Esophagus squamous epithelium (tissue), 5 donors: ENCODE measurements at places on chromosomes 7 and 10.

DNA sequence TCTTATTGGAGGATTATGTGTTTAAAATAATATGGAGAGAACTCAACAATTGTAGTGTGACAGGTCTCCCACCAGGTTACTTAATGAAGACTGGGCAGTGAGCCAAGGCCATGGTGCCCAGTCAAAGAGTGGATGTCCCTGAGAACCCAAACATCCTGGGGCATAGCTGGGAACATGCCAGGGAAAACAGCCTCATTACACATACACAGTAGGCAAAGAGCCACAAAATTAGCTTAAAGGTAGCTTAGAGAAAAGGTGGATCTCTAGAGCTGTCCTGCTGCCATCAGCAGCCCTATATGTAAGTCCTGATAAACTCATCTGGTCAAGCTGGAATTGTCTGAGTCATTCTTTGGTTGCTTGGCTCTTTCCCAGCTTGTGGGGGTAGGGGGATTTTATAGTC, 287.8 kb downstream of the PHF14 start:
- no peak for DNase-seq

- no peak for DNase-seq
Observed at GRCh38 chr10:132542086-132542775, 4.6 kb downstream of the INPP5A start.

- no peak for DNase-seq
Observed at GRCh38 chr10:123561141-123561440, 105.1 kb upstream of the GPR26 start.

DNA sequence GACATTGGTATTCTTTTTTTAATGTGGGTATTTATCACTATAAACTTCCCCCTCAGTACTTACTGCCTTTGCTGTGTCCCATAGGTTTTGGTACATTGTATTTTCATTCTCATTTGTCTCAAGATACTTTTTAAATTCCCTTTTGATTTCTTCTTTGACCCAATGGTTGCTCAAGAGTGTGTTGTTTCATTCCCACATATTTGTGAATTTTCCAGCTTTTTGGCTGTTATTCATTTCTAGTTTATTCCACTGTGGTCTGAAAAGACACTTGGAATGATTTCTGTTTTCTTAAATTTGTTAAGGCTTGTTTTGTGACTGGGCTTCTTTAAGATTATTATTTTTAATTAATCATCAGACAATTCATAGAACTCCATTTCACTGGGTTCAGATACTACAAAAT, 105.0 kb downstream of the EPC1 start:
- no peak for DNase-seq

GRCh38 chr10:113736576-113736975, 14.9 kb upstream of the PLEKHS1 start:
- DNase-seq: no peak

DNA sequence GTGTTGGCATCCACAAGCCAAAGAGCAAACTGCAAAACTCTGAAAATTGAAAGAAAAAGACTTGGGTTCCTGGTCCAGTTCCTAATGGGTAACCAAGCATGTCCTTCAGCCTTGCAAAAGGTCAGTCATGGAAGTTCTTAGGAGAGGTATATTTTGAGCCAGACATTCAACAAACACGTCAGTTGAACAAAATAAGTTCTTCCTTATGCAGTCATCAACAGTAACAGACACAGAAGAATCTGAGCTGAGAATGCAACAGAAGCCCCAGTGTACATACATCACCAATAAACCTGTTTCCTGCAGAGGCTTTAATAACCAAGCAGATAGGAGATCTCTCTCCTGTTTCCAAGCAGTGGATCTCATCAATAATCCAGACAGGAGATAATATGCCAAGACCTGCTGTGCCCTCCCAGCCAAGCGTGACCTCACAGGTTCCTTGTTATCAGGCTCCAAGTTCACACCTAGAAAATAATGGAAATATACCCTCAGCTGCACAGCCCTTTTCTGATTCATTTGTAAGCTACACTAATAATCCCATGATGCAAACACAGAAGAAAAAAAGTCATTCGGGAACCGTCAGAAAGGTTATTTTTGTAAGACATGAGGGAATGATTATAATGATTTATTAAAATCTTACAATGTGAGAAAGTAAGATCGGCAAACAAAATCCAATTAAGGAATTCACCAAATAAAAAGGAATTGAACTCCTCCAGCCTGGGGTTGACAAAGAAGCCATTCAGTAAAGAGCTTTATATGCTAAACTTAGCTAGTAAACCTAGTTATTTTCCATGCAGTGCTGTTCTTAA, 90.7 kb downstream of the DGKI start:
- DNase-seq: no peak

- no peak for DNase-seq
Observed at GRCh38 chr10:86349474-86349873, 17.1 kb downstream of the GRID1 start.

DNA sequence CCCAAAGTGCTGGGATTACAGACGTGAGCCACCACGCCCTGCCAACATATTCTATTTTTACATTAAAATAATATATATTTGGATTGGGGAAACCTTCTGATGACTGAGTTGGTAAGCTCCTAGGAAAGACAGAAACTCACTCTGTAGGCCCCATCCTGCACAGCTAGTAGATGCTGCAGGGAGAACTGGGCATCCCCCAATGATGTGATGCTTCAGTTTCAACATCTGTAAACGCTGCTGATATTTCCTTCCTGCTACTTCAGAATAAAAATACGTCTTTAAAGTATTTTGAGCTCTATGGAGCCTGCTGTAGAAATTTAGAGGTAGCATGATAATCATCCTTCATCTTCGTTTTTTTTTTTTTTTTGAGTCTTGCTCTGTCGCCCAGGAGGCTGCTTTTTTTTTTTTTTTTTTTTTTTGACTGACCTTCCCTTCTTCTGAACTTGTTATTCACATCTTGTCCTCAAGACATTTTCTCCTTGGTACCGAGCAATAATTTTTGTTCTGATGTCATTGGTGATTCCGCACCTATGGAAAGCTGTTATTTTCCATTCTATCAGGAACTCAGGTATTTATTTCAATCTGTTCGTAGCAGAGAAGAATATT, 21.8 kb upstream of the INPP5F start:
- DNase-seq: no peak

- DNase-seq: no peak
Observed at GRCh38 chr10:50044941-50045664, 22.7 kb upstream of the WASHC2A start.
